ENCODE measurements at places on chromosomes 3 and 15. TPM values are rescaled to one million over a fixed set of nuclear protein-coding genes. Genes with fewer than 3 reads are reported as not detected.

DNA sequence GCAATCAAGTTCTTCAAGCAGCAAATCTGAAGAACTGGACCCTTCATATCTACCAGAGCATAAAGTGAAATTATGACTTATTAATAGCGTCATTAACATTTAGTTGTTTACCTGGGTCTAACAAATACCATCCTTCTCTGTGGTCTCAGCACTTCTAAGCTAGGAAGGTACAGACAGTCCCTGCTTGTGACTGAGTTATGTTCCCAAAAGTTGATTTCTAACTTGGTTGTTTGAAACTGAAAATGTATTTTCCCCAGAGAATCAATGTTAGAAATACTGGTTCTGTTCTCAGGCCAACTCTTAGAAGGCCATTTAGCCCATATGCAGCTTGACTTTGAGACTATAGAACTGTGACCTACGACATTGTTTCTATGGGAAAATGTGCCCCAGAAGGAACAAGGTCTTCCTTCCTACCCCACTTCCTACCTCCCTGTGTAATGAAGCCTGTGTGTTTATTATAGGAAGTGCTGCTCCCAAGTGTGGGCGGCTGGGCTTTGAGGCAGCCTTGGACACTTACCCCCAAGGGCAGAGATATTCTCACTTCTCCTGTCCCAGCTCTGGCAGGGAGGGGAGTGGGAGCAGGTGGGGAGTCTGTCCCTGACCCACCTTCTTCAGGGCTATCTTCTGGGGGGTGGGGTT lies 12.2 kb upstream of the MAPK6 start:
- DNase-seq = no peak

DNA sequence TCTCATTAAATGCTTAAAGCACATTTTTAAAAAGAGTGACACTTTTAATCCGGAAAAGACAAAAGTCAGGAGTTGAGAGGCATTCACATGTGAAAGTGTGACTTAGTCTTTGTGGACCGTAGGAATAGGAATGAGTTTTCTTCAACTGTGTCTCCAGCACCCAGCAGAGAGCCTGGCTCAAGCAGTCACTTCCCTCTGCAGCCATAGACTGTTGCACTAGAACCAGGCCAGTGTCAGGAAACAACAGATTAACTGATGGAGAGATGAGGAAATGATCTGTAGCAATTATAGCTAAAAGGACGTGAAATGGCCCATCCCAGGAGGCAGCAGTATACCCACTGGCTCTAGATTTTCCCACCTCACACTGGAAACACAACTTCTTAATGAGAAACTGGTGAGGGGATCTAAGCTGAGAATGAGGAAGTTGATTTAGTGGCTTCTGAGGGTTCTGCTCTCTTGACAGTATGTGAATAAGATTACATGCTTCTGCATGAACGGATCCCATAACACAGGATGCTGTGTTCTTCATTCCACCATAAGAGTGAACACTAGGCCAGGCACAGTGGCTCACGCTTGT lies 19.8 kb downstream of the CFAP92 start:
- DNase-seq = no peak

DNA sequence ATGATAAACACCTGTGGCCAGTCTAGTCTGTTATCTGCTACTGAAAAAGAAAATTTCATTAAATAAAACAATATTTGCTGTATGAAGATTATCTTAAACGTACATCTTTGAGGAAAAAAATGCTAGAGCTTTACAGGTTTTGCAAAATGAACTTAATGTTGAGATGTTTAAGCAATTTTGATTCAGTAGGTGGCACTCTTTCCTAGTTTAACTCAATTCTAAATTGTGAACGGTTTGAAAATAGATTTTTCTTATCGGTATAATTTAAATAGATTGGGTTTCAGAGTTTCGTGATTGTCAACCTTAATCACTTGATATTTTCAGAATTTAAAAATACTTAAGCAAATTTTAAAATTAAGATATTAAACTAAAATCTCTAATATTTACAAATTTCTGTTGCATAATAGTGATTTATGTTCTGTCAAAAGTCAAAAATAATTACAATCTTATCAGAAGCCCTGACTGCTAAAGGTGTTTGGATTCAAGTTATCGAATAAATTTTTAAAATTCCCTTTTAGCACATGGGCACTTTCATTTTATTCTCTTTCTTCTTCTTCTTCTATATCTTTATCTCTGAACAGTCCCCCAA lies 7.0 kb upstream of the RNF111 start:
- DNase-seq = no peak

DNA sequence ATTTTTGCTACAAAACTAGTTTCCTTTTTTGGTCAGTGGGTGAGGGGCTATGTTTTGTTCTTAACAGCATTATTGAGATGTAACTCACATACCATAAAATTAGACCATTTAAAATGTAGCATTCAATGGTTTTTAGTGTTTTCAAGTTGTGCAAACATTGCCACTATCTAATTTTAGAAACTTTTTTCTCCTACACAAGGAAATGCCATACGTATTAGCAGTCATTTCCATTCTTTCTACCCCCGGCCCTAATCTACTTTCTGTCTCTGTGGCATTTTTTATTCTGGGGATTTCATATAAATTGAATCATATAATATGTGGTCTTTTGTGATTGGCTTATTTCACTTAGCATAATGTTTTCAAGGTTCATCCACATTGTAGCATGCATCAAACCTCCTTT lies 55.0 kb upstream of the TIPARP start:
- no peak for DNase-seq

GRCh38 chr3:76442374-76442915 lies 597.5 kb upstream of the ROBO2 start:
- no peak for DNase-seq

REC114 gene
- polyA plus RNA-seq = not detected
